ENCODE measurements at places on chromosomes 6 and 20.

DNA sequence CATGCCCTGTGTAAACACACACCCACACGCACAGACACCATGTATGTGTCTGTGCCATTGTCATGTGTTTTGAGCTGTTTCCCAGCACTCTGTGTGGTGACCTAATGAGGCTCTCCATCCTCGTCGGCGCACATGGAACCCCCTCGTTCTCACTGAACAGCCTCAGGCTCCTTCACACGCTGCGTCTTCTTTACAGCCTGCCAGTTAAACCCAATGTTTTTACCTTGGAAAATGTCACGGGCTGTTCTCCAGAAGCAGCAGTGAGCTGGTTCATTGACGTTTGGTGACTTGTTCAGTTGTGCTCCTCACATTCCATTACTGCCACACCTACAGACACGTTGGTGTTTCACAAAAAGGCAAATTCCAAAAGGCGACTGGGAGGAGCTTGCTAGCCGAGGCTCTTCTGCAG lies 201.0 kb upstream of the FOXQ1 start:
- DNase-seq: no peak

DNA sequence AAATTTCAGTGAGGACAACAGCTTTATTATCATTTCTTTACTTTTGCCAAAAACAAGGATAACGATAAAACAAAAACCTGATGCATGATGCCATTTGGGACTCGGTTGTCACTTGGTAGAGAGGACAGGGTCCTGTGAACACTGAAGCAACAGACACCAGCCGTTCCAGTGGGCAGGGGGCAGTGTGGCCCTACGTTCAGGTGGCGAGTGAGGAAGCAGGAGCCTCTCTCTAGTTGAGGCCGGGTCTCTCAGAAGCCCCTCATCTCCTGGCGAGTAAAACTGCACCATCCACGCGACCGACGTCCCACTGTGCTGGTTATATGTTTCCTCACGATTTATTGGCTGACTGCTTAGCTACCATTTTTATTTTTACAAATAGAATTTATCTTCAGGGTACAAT lies 231.6 kb downstream of the THBS2 start:
- DNase-seq: no peak

DNA sequence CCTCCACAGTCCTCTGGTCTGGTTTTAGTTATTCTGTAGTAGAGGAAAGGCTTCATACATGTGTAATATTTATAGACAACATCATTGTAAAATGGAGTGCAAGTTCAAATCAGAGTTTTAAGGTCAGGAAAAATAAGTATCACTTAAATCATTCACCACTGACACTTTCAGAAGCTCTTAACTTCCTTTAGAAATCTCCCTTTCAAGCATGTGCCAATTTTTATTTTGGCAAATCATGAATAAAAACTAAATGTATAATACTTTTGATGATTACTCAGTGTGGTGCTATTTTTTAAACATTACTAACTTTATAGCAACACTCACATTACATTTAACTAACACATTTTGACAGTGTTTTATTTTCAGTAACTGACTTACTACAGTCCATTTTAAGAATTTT lies 112.2 kb downstream of the OGFRL1 start:
- no peak for DNase-seq

DNA sequence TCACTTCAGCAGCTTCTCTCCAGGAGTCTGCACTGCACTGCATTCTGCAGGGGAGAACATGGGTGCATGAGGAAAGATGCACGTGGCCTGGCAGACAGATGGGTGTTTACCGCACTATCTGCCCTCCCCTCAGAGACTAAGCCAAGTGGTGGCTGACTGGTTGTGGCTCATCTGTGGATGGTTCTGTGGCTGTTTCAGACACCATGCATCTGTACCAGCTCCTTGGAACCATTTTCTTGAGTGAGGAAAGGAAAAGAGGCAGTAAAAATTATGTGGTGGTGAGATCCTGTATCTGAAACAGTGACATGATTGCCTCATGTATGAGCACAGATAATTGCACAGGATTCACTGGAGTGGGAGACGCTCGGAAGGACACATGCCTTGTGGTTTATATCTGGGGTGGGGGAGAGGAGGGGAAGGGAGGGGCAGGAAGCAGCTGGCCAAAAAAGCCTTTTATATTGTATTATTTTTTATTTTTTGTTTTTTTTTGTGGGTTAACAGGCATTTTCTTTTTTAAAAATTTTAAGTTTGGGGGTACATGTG lies 161.7 kb downstream of the ERMARD start:
- no peak for DNase-seq

DNA sequence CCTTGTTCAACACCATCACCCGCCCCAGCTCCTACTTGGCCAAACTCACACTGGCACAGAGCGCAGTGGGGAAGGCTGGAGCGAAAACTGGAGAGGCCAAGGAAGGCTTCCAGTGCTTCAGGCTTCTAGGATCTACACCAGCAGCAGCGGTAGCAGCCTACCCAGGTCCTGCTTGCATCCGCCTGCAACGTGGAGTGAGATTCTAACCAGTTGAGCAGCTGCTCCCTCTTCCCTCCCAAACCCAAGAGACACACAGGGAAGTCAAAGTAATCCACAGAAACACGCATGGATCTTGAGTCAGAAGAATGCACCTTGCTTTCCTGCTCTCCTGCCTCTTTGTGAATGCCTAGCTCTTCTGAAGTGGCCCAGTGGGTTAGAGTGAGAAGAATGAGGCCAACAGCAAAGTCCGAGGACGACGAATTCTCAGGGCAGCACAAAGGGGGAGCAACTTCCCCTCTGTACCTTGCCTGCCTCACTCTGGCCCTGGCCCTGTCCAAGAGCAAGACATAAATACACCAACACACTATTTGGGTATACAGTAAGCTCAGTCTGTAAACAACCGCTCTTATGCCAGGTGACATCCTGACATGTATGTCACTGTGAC lies 95.9 kb upstream of the FOXQ1 start:
- no peak for DNase-seq
